ENCODE measurements at places on chromosomes 11 and 22.

DNA sequence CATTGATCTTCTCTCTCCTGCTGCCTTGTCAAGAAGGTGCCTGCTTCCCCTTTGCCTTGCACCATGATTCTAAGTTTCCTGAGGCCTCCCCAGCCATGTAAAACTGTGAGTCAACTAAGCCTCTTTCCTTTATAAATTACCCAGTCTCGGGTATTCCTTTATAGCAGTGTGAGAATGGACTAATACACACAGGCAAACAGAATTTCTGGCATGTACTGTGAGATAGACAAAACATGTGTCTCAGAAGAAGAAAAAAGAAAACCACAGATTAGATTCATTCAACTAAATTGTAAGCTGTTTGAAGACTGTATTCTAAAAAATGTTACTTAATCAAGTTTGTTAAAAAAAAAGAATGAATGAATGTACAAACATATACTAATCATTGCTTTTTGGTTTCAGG, 1.5 kb upstream of the MMP20 start:
- DNase-seq: peak; percentile 62

GRCh38 chr11:132095230-132096131, 725.1 kb downstream of the NTM start:
- DNase-seq: no peak

GRCh38 chr11:64208086-64208795, 1.7 kb downstream of the FERMT3 start:
- DNase-seq: no peak

GRCh38 chr22:39932918-39933649, 27.1 kb upstream of the TMA7B start:
- peak; percentile 5 for DNase-seq

DNA sequence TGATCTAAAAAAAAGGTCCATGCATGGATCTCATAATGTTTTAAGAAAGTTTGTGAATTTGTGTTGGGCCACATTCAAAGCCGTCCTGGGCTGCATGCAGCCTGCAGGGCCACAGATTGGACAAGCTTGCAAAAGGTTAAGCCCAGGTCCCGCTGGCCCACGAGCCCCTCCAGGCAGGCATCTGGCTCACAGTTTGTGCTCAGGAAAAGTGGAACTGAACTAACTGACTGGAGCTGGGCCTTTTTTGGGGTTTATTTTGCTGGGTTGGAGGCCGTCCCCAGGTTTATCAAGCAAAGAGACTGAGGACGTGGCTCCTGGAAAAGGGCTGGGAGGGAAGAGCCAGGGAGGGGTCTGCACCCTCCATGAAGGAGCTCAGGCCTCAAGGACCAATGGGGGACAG, 32.1 kb upstream of the BAIAP2L2 start:
- DNase-seq: no peak

GRCh38 chr11:876545-876944, 33.9 kb downstream of the TSPAN4 start:
- peak; percentile 9 for DNase-seq

GRCh38 chr11:64549969-64550368, 41.1 kb upstream of the SLC22A12 start:
- DNase-seq: no peak

DNA sequence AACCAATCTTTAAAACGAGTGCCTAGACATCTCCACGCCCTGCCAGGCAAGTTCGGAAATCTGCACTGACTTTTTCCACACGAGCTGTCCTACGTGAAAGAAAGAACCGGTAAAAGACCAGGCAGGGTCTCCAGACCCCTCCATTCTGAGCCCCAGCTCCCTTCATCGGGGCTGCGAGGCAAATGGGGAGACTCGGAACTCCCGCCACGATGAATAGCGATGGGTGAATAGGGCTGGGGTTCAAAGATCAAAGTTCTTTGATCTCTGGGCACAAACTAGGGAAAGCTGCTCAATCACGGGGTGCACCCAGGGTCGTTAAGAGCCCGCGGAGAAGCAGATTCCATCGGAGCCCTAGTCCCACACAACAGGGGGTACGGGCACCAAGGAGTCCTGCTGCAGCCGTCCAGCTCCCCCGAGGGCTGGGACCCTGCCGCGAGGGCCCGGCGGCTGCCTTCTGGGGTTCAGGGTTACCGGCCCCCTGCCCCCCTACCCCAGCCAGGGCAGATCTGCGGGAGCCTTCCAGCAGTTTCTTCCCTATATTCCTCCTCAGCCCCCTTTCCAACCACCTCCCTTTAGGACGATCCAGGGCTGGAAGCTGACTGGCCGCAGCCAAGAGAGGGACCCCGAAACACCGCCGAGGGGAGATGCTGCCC, 1.1 kb downstream of the LRP4 start:
- no peak for DNase-seq

- DNase-seq: no peak
Observed at GRCh38 chr11:92495107-92495793, 270.6 kb downstream of the FAT3 start.

DNA sequence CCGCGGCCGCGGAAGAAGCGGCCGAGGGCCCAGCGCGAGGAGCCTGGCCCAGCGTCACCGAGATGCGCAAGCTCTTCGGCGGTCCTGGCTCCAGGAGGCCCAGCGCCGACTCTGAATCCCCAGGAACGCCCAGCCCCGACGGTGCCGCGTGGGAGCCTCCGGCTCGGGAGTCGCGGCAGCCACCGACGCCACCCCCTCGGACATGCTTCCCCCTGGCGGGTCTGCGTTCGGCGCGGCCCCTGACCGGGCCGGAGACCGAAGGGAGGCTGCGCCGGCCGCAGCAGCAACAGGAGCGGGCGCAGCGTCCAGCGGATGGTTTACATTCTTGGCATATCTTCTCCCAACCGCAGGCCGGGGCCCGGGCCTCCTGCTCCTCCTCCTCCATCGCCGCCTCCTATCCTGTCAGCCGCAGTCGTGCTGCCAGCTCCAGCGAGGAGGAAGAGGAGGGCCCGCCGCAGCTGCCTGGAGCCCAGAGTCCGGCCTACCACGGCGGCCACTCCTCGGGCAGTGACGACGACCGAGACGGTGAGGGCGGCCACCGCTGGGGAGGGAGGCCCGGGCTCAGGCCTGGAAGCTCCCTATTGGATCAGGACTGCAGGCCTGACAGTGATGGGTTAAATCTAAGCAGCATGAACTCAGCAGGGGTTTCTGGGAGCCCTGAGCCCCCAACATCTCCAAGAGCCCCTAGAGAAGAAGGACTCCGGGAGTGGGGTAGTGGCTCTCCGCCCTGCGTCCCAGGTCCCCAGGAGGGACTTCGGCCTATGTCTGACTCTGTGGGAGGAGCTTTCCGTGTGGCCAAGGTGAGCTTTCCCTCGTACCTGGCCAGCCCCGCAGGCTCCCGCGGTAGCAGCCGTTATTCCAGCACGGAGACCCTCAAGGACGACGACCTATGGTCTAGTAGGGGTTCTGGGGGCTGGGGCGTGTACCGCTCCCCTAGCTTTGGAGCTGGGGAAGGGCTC, 1.2 kb downstream of the ARHGEF17 start:
- peak; percentile 98 for DNase-seq

DNA sequence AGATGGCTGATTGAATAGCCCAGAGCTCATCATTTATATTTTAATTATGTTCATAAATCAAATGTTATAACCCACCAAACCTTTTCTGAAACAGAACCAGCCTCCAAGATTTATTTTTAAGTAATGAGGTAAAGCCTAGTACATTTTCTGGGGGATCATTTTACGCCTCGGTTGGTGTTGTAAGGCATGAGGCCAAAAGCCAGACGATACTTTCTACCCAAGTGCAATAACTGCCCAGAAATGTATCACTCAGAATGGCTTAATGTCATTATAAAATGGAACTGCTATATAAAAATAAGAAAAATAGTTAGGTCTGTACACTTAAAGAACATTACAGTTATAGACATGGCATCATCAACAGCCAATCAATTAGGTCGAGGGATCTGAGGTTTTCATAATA, 283.3 kb downstream of the CADM1 start:
- DNase-seq: no peak

DNA sequence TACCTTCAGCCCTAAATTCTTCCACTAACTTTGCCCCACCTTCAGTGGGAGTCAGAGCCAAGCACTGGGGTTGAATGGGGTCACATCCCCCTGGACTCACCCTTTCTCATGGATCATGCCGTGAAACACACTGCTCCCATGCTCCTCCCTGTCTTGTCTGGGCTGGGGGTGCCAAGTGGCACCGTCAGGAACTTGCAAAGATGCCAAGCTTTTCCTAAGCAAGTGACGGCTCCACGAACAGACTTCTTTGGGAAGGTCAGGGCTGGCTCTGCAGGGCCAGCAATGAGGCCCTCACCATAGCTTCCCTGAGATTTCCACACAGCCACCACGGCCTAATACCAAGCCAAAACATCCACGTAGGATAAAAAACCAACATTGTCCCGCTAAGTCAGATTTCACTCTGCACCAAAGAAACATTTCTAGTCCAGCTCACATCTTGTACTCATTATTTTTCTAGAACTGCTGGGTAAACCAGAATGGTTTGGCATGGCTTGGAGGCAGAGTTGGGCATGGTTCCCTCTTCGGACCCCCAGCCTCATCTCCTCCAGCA, 76.5 kb downstream of the NAT10 start:
- peak; percentile 50 for DNase-seq

- DNase-seq: no peak
Observed at GRCh38 chr11:47425611-47426010, 628 bp downstream of the PSMC3 start.

DNA sequence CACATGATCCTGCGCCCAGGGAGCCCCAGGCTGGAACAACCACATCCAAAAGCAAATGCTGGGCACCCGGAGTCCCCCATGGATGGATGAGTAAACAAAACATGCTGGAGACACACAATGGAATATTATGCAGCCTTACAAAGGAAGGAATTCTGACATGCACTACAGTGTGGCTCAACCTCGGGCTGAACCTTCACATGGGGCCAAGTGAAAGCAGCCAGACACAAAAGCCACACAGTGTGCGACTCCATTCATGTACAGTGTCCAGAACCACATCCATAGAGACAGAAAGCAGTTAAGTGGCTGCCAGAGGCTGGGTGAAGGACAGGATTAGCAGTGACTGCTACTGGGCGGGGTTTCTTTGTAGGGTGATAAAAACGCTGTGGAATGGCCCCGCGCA, 10.1 kb downstream of the POLR3H start:
- no peak for DNase-seq

GRCh38 chr11:83061883-83062282, 9.8 kb downstream of the RAB30 start:
- no peak for DNase-seq

- no peak for DNase-seq
Observed at GRCh38 chr22:42270176-42270509, 310 bp downstream of the TCF20 start.

DNA sequence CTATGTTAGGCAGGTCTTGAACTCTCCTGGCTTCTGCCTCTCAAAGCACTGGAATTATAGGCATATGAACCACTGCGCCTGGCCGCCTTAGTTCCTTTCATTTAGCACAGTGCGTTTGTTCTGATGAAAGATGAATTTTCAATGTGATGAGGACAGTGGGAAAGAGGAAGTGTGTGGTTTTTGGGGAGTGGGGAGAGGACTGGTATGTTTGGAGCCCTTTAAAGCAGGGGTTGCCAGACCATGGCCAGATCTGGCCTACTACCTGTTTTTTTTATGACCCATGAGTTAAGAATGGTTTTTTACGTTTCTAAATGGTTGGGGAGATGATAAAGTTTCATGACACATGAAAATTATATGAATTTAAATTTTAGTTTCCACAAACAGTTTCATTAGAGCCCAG, 12.5 kb downstream of the ATXN10 start:
- DNase-seq: no peak

DNA sequence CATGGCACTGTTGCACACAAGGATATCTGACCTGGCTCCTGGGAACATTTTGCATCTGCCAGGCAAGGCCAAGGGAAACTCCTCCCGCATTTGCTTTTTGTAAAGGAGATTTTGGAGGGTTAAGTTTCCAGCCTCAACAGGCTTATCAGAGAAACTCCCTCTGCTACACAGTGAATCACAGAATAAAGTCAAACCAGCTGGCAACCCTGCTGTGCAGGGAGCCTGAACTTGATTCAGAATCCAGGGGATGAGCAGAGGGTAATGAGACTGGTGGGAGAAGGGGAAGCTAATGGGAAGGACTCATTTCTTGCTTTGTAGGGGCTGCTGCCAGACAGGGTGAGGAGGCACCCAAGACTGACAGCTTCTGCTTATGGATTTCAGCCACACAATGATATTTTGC, 185.3 kb upstream of the ISX start:
- DNase-seq: no peak

- DNase-seq: no peak
Observed at GRCh38 chr11:22169833-22170232, 23.1 kb upstream of the ANO5 start.

DNA sequence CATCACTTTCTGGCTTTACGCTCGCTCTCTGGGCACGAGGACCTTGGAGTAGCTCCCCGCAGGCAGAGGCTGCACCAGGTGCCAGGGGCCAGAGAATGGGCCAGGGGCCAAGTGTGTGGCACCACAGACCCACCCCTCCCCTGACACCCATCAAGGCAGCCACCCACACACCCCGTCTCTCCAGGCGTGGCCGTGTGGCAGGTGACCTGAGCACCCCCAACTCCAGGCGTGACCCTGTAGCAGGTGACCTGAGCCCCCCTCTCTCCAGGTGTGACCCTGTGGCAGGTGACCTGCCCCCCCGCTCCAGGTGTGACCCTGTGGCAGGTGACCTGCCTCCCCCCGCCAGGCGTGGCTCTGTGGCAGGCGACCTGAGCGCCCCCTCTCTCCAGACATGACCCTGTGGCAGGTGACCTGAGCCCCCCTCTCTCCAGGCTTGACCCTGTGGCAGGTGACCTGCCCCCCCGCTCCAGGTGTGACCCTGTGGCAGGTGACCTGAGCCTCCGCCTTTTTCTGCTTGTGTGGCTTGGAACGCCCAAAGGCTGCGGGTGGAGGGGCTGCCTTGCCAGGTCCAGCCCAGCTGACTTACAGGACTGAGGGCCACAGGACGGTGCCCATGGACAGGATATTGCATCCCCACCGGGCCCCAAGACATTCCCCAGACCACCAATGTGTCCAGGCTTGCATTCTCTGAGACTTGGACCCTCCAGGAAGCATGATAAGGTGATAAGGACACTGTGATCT, 667.2 kb downstream of the BRD1 start:
- no peak for DNase-seq

- DNase-seq: peak; percentile 60
Observed at GRCh38 chr11:95682552-95682951, 107.0 kb downstream of the FAM76B start.

DNA sequence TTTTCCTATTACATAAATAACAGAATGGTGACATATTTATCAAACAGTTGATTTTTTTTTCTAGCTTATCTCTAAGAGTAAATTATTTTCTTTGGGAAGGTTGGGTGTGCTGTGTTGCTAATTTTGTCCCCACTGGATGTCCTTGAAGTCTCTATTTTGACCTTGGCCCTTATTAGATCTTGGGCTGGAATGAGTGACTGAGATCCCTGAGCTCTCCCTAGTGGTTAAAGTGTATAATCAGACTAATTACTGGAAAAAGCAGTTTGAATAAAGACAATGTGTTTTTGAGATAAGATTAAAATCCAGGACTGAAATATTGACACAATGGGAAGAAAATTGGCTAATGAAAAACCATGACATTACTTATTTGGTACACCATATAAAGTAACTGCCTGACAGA, 56.1 kb downstream of the AASDHPPT start:
- no peak for DNase-seq

GRCh38 chr11:31794548-31794947, 16.6 kb downstream of the PAX6 start:
- DNase-seq: no peak

GRCh38 chr11:116678887-116679286, 93.9 kb downstream of the BUD13 start:
- no peak for DNase-seq
